Epithelial cell of prostate (primary cell): ENCODE measurements at places on chromosomes 3 and 15.

DNA sequence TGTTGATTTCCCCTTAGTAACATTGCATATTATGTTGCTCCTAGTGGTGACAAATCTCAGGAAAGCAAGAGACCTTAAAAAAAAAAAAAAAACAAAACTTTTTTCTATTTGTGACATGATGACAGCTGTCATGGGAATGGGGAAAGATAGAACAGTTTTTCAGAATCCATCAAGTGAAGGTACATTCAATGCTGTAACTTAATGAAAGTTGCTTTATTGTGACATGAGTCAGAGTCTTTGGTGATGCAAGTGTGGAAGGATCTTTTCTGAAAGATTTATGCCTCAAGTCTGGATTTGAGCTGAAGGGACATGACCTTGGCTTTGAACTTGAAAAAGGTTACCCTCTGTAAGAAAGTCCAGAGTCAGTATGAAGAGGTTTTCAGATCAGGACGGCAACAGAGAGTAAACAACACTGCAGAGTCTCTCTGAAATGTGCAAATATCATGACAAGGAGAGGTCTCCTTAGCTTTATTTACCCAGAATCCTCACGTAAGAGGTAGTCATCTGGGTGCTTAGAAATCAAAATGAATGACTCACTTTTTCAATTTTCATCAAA, 424.7 kb downstream of the CNTN4 start:
- no peak for DNase-seq

DNA sequence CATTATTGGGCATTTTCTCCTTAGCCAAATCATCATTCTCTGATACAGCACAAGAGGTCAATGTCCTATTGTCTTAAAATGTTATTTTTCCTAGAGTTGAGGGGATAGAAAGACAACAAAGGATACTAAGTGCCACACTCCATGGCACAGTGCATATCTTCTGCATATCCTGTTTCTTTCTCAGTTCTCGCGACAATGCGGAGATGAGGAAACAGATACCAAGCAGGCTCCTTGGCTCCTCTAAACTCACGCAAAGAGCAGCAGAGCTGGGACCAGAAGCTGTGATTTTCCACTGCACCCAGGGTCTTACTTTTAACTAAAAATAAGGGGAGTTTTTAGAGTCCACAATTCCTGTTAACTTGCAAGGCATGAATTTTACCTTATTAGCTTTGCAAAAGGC, 10.5 kb upstream of the VGLL4 start:
- no peak for DNase-seq

DNA sequence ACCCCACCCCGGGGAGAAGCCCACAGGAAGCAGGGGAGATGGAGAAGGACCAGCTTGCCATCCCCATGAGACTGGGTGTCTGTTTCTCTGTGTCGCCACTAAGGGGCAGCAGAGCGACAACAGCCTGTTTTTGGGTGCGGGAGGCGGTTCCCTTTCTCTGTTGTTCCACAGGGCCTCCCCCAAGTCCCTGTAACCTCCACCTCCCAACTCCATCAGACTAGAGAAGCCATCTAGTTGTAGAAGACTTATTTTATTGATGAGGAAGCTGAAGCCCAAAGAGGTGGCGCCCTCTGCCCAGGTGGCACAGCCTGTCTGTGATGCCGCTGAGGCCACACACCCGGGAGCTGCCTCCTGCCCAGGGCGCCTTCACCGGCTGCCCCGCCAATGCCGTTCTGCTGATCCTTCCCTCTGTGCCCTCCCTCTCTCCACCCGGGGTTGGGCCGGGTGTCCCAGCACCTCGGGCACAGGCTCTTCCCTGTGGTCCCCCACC, 3.9 kb upstream of the CCDC9B start:
- no peak for DNase-seq

- DNase-seq, result no peak
Observed at GRCh38 chr3:56962206-56962605, 98.3 kb upstream of the SPATA12 start.

- no peak for DNase-seq
Observed at GRCh38 chr3:124296406-124296805, 304.5 kb upstream of the ROPN1 start.

- DNase-seq, result no peak
Observed at GRCh38 chr3:78726545-78726944, 1041.3 kb downstream of the ROBO1 start.
